ENCODE measurements at places on chromosomes 11 and 22.

- no peak for DNase-seq
Observed at GRCh38 chr11:3914805-3915204, 59.3 kb downstream of the STIM1 start.

DNA sequence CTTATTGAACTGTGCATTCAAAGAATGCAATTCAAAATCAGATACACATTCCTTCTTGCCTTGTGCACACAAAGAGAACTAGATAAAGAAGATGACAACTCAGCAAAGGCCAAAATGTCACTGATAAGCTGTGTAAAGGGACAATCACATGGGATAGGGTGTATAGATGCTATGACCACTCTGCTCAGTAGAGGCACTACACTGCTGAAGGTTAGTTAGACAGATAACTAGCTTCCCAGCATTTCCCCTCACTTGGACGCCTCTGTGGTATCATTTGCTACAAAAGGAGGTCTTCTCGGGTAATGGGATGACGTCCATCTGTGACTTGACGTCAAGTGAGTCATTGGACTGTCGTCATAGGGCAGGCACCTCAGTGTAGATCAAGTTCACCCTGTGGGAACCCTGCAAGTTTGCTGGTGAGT is 424.9 kb upstream of the CCDC90B start:
- no peak for DNase-seq

GRCh38 chr22:48373626-48374173 is 1454.0 kb downstream of the BRD1 start:
- no peak for DNase-seq

DNA sequence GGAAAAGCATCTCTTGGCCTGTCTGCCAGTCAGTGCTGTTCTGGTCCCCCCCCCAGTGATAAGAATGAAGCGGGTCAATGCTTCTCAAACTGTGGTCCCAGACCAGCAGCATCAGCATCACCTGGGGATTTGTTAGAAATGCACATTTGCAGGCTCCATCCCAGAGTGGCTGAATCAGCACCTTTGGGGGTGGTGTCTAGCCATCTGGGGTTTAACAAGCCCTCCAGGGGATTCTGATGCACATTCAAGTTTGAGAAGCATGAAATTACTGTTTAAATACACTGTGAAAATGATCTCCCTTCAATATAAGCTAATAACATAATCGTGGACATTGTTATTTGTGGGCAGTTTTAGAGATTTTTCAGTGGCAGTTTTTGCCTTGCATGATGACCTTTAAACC is 133.5 kb downstream of the MYO18B start:
- DNase-seq, result no peak

DNA sequence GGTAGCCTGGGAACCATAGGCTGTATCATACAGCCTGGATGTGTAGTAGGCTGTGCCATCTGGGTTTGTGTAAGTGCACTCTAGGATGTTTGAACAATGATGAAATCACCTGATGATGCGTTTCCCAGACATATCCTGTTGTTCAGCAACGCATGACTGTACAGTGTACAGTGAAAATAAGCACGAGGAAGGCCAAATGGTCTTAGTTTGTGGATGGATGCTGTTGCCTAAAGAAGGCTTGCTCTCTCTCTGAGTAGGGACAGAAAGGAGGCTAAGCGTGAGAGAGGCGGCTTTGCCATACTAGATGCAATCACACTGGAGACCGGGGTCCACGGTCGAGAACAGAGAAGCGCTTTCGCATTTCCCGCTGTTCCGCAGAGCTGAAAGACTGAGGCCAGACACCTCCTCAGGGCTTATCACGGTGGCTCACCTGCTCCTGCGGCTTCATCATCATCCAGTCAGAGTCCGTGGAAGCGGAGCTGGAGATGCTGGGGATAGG is 27.6 kb upstream of the APLP2 start:
- no peak for DNase-seq

GRCh38 chr11:108788565-108789199 is 123.8 kb downstream of the DDX10 start:
- no peak for DNase-seq

- no peak for DNase-seq
Observed at GRCh38 chr11:64999478-64999877, 2.7 kb upstream of the BATF2 start.

DNA sequence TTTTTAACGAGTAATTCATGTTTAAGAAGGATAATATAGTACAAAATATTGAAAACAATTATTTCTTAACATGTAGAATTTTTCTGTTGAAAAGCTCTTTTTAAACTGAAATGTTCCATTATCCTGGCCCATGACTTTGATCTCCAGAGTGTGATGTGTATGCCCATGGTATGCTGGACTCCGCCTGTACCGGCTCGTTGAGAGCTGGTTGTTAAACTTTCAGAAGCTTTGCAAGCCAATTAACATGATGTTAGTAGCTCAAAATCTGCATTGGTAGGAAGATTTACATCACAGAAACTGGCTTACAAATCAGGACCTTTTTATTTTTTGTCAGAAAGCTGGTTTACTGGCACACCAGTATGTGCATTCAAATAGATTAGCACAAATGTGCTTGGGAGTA is 15.0 kb downstream of the SIK2 start:
- DNase-seq, result no peak

- DNase-seq, result no peak
Observed at GRCh38 chr11:23455321-23455891, 595.1 kb upstream of the CCDC179 start.

- DNase-seq, result no peak
Observed at GRCh38 chr22:37299969-37300509, 17.7 kb downstream of the CYTH4 start.

DNA sequence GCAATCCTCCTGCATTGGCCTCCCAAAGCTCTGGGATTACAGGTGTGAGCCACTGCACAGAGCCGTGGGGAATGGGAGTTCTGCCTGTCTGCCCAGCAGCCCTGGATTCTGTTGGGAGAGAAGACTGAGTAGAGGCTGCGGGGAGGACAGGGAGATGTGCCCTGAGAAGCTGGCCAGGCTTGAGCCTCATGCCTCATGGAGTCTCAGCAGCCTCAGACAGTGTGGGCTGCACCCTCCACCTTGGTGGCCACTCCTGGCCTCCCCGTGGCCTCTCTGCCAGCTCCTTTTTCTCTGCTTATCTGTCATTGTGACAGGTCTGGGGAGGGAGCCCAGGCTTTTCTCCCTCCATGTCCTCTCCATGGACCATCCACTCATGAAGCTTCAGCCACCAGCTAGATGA is 43.2 kb downstream of the DKK3 start:
- no peak for DNase-seq

DNA sequence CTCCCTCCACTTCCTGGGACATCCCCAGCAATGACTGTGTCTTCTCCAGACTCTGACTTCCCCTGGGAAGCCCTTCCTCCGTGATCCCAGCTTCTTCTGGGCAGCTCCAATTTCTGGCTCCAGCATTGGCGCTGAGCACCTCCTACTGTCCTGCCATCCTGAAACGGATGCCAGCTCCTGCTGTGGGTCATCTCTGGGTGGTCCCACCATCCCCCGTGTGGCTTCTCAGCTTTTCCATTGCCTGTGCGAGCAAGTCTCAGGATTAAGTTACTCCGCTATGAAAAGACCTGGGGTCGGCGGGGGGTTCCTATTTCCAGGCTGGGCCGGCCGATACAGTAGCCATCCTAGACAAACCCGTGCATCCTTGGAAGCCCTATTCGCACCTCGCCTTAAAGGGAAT is 55.4 kb upstream of the FADD start:
- DNase-seq, result no peak

DNA sequence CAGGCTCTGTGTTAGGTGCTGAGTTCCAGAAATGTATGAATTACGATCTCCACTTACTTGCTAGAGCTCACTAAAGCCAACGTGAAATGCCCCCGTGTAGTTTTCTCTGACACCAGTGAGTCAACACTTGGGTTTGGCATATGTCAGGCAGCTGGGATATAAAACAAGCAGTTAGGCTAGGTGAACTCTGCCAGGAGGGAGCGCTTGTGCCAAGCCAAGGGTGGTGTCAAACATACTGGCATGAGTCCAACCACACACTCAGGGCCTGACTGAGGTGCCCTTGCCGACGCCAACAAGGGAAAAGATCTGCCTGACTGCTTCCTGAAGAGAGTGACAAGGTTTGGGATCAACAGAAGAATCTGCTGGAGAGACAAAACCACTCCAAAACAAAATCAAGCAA is 167.8 kb upstream of the NARS2 start:
- DNase-seq, result no peak

GRCh38 chr11:61117168-61117520 is 14.9 kb downstream of the CD5 start:
- DNase-seq, result no peak

- no peak for DNase-seq
Observed at GRCh38 chr22:32830473-32830872, 29.0 kb downstream of the TIMP3 start.

DNA sequence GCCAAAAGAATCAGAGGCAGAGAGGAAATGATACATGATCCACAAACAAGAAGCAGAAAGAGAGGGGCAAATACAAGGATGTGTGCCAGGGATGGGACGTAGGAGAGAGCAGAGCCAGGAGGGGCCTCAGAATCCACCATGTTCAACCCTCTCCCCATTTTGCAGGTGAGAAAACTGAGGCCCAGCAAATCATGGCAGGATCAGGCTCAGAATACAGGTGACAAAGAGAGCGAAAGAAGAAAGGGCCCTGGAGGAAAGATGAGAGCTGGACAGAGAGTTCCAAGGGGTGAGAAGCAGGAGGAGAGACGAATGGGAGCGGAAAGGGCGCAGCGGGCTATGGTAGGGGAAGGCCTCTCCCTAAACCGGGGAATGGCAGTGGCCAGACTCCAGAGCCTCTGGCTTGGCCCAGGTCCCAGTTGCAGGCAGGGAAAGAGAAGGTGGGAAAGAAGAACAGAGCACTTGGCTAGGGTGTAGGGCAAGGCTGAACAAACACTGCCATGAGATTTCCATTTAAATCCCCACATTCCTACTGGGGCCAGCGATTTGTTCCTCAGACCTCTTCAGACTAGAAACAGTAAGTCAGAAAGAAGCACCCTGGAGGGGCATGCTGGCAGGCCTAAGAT is 44.4 kb upstream of the TSKU start:
- DNase-seq, result no peak

Data from activated naive CD4-positive, alpha-beta T cell (primary cell).